ENCODE measurements at places on chromosomes 1 and 21.

DNA sequence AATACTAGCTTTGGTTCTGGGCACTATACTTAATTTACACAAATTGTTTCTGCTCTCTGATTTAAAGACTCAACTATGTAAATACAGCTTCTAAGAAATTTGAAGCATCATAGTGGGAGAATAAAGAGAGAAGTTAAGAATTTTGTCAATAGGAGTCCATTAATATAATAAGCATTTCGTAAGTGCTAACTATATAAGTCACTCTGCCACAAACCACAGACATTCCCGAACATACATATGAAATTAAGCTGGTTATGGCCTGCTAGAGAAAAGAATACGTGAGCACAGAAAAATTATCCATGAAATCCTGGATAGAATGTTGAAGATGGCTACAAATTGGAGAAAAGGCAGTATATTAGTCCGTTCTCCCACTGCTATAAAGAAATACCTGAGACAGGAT, 526.2 kb downstream of the MRPL39 start:
- DNase-seq = no peak

DNA sequence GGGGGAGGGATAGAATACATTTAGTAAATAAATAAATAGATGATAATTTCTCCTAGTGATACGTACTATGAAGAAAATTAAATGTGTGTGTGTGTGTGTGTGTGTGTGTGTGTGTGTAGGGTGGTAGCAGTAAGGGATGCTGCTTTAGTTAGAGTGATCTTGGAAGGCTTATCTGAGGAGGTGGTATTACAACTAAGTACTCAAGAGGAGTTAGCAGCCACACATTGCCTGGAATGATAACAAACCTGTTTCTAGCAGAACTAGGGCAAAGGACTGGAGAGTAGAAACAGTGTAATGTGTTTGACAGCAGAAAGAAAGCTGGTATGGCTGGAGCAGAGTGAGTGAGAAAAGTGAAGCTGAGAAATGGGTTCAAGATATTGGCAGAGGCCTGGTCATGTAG, 58.3 kb upstream of the FASLG start:
- DNase-seq = no peak

- peak; percentile 87 for DNase-seq
Observed at GRCh38 chr1:16630661-16631247, 17.4 kb upstream of the NBPF1 start.

DNA sequence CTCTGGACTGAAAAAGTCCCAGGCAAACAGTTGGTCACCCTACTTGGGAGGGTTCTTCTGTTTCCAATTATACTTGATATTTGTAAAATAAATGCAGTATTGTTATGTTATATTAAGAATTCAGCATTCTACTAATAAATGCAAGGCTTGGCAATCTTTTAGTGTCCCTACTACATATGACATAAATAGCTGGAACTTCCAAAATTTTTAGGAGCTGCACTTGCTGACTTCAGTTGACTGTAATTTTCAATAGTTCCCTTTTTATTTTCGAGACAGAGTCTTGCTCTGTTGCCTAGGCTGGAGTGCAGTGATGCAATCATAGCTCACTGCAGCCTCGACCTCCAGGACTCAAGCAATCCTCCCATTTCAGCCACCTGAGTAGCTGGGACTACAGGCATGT, 20.0 kb downstream of the FOXD3 start:
- no peak for DNase-seq

- no peak for DNase-seq
Observed at GRCh38 chr1:38274974-38275373, 228.4 kb upstream of the POU3F1 start.
